ENCODE measurements at places on chromosomes 6 and 20.

GRCh38 chr20:32792316-32792715, 27.4 kb upstream of the MAPRE1 start:
- peak; percentile 20 for DNase-seq

GRCh38 chr6:134657751-134658527, 292.0 kb downstream of the ALDH8A1 start:
- DNase-seq = no peak

- peak; percentile 65 for DNase-seq
Measured at GRCh38 chr6:144334150-144334708, 49.1 kb downstream of the UTRN start.

DNA sequence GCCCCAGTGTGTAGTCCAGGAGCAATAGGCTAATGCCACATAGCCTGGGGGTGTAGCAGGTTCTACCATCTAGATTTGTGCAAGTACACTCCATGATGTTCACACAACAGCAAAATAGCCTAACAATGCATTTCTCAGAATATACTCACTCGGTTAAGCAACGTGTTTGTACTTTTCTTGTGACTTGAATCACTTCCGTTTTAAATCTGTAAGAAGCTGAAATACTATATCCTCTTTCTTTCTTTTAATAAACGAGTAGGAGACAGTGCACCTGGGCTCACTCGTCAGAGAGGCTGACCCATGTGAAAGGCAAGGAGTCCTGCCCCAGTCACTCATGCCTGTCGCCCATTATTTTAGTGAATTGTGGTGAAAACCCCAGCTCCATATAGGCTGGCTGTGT, 201.6 kb downstream of the FOXA2 start:
- no peak for DNase-seq

DNA sequence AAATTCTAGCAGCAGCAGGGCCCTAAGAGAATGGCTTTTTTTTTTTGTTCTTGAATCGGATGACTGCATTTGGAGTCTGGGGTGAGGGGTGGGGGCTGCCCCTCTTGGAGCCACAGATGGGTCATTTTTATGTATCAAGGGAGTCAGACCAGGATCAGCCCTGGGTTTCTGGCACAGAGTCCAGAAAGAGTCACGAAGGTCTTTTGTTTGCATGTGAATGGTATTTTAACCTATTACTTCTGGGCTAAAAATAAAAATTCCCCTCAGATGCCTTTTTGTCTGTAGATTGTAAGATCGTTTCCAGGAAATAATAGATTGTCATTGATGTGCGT, 72.5 kb downstream of the PHACTR3 start:
- no peak for DNase-seq

DNA sequence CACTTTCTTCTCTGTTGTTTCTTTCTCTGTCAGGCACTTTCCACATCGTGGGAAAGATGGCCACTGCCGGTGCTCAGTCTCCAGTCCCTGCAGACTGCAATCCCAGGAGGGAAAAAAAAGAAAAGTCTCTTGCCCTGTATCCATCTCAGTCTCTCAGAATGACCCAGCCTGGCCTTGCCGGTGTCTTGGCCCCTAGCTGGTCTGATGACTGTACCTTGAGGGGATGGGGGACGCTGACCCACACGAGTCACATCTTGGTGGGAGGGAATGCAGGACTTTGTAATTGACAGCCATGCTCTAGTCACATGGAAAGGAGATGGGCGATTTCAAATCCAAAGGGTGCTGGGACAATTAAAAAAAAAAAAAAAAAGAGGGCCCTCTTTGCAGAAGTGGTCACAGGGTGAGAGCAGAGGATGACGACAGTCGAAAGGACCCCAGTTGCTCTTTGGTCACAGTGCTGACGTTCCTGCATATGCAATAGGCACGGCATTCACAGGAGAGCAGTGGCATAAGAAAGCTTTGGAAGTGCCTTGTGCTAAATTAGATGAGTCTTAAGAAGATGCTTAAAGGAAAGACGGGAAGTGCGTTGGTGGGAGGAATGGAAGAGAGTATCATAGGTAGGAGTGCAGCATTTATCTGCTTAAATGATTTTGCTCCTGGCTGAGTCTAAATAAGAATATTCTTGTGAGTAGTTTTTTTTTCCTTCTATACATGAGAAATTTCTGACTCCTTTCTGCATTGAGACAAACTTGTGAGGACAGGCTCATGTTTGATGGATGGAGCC, 63.9 kb upstream of the AKAP12 start:
- no peak for DNase-seq

- DNase-seq = no peak
Measured at GRCh38 chr6:170063851-170064602, 226.9 kb downstream of the DLL1 start.

DNA sequence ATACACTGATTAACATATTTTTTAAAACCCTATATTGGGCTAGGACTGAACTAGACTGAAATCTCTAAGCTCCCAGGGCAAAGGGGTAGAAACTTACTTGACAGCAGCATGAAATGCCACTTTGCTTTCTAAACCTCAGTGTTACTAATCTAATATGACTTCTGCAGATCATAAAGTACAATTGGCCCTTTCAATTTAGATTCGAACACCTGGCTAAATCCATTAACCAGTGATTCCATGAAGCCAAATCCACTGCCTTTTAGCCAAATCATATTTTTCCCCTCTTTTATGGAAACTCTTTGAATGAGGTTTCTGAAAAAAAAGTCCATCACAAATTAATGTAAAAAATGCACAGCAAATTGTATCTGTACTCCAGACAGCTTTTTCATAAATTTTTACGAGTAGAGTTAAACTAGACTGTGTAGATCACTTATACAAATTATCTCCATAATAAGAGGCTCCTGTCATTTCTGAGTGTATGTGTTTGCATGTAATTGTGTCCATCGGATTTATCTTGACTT, 25.7 kb downstream of the EPHA7 start:
- no peak for DNase-seq

GRCh38 chr6:122903266-122903915, 92.6 kb upstream of the CLVS2 start:
- no peak for DNase-seq

DNA sequence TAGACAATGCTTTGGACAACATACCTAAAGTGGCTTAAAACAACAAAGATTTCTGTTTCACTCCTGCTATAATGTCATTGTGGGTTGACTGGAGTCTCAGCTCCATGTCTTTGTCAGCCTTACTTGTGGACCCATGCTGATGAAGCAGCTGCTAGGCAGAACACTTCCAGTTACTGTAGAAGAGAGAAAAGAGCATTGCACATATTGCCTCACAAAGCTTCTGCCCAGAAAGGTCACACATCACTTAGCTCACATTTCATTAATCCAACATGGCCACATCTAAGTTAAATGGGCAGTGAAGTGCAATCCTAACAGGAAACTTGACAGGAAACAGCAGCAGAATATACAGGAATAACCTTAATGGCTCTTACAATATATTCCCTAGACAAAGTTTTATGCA, 480.5 kb upstream of the HTR1E start:
- no peak for DNase-seq

- no peak for DNase-seq
Measured at GRCh38 chr6:74409447-74409846, 713.4 kb downstream of the CD109 start.

DNA sequence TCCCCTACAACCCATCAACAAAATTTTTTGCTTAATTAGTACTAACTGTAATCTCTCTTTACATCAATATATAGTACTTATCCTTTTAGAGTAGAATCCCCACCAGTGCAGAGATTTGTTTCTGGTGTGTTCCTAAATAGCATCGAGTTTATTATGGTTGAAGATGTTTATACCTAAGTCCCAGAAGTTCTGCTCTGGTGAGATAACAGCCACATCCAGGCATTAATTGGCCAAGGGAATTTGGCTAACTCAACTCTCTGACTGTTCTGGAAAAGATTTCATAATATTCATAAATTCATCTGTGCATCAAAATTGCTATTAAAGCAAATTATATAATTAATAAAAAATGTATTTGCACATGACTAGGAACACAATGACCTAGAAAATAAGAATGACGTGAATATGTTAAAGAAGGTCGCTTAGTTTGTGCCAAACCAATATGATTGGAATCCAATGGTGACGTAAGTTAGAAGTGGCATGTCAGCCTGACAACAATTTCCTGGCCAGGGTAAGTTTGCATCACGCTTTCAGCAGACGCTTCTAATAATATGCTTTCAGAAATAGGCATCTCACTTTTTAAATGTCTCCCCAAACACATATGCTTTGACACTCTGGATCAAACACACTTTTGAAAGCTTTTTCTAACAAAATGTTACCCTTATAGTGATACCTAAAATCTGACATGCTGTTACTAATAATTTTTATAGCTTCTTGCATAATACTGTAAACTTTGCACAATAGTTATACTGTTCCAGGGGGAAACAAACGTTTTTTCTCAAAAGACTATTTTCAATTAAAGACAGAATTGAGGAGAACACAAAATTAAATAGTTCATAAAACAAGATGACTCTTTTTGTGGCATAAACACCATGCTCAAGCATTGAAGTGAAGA, 236.7 kb downstream of the TENT5A start:
- no peak for DNase-seq

DNA sequence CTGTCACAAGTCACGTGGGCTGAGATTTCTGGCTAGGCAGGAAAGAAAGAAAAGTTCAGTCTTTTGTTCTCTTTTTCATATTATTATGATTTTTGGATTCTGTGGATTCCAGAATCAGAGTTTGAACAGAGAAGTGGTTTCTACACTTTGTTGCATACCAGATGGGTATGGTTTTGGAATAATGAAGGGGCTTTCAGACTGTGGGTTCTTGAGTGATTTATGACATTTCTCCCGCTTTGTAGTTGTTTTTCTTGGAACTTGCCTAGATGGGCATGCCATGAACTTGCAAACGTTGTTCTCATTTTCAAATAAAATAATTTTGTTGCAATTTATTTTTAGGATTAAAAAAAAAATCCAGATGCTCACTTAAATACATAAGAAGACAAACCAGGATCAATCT, 34.4 kb downstream of the CBFA2T2 start:
- DNase-seq = no peak

GRCh38 chr20:62840244-62841197, 21.1 kb downstream of the TCFL5 start:
- no peak for DNase-seq

GRCh38 chr20:14950633-14951032, 613.2 kb upstream of the FLRT3 start:
- DNase-seq = no peak

DNA sequence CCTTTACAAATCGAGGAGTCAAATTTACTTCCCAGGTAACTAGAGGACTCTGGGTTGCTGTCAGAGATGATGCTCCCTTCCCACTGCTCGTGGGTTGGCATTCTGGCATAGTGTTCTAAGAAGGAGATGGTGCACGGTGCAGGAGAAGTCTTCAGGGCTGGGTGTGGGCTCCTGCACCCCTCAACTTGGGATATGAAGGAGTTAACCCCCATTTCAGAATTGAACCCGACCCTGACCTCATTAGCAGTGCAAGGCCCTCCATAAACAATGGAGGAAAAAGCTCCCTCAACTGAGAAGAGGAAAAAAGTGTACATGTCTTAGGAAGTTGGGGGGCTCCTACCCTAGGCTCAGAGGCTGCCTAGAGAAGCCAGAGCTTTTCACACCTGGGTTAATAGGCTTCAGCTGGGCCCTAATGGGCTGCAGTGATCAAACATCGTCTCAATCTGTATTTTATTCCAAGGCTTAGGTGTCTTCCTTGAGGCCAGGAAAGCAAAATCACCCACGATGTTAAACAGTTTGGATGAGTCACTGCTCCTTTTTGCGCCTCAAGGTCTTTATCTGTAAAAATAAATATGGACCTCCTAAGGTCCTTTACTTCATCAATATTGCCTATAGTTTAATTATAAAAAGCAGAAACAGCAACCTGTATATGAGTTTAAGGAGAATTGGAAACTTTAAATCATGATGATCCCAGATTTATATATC, 29.4 kb downstream of the TFAP2B start:
- DNase-seq = no peak

DNA sequence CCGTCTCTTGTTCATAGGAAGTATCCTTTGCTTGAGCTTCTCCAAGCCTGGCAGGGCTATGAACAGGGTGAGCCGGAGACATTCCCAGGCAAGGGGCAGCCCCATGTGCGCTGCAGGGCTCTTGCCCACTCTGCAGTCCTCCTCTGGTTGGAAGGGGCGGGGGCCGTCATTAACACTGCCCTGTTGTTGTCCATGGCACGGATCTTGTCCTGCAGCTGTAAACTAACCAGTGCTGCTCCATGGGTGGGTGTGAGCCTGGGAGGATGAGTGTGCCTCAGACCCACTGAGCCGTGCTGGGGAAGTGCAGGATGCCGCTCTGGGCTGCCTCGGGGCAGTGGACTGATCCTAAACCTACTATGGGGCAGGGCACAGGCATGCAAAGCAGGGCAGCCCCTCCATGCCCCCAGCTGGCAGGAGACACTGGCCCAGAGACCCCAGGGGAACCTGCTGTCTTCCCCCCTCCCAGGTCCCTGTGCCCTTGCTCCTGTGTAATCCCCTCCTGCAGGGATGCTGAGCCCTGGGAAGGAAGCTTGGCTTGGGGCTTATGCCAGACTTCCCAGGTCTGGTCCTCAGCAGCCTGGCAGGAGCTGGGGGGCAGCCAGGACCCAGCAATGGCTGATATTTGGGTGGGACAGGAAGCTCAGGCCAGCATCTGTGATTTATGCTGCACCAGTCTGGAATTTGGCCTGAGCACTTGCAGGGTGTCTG, 8.5 kb downstream of the EBF4 start:
- no peak for DNase-seq

DNA sequence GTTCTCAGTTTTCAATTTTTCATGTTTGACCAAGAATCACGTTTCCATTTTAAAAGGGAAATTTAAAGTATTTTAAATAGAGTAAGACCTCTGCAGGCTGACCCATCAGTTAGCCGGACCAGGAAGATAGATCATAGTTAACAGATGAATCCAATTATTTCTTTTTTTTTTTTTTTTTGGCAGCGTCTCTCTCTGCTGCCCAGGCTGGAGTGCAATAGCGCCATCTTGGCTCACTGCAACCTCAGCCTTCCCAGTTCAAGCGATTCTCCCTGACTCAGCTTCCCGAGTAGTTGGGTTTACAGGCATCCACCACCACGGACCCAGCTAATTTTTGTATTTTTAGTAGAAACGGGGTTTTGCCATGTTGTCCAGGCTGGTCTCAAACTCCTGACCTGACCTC, 256.7 kb upstream of the CNR1 start:
- no peak for DNase-seq

- DNase-seq = no peak
Measured at GRCh38 chr20:26216025-26216424, 519.4 kb upstream of the ZNF337 start.

GRCh38 chr6:158324136-158324535, 11.9 kb downstream of the TULP4 start:
- no peak for DNase-seq

- DNase-seq = no peak
Measured at GRCh38 chr6:165737396-165737795, 74.4 kb upstream of the PDE10A start.

- no peak for DNase-seq
Measured at GRCh38 chr6:169978615-169979161, 227.3 kb downstream of the ERMARD start.

GRCh38 chr6:17863901-17864754, 123.3 kb downstream of the KIF13A start:
- no peak for DNase-seq

Measured in activated T-cell treated with anti-CD3 and anti-CD28 coated beads, Interleukin-2, amount 50 U/mL, for 4 hours (primary cell).